ENCODE measurements at places on chromosomes 4 and X.

DNA sequence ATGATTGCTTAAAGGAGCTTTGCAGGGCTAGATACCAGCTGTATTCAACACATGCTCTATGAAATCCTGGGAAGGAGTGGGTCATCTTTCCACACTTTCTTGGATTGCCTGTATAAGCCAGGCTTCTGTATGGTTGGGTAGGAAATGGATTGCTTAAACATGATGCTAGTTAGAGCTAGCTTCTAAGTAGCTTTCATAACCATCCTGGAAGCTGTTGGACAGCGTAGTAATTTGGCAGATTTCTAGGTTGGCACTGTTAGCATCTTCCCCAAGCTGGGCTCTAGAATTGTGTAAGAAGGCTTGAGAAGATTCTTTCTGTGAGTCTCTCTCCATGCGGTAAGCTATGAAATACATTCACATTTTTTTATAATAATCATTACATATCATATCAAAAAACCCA, 127.3 kb downstream of the LINC00632 start:
- no peak for DNase-seq

DNA sequence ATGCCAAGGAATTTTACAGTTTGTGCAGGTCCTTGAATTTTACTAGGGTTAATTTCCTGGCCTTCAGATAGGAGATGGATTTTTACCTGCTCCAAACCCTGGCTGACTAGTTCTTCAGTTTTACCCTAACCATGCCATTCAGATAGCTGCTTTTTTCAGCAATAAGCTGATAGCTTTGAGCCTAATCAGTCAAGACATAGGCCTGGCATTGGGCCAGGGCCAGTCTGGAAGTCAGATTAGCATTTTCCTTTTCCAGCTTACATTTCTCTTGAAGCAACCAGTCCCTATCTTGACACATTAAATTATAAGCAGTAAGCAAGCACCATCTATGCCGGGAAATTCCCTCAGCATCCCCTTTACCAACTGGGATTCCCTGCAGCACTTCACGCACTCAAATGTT, 177.1 kb downstream of the ADGRA3 start:
- DNase-seq: no peak

DNA sequence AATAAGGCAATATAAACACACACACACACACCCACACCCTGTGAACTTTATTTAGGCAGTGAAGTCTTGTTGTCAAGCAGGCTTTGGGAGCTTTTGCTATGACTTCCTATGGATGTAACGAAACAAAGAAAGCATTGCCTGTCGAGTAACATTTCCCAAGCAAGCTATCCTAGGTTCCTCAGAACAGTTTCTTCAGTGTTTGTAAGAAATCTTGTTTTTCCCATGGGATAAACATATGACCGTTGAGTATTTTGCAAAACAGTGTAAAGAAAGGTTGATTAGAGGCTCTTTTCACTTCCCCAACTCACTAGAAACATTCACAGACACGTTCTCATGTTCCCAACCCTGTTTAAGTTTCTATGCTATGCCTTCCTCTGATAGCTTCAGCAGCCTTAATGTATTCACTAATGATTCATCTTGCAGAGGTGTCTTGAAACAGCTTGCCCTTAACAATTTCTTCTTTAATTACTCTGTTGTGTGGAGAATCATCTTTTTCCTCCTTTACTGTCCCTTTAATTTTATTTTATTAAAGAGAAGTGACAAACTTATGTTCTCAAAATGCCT, 1947.1 kb upstream of the TENM3 start:
- DNase-seq: no peak

- DNase-seq: no peak
These were observed 18.4 kb upstream of the SLC6A14 start for GRCh38 chrX:116417968-116418367.

DNA sequence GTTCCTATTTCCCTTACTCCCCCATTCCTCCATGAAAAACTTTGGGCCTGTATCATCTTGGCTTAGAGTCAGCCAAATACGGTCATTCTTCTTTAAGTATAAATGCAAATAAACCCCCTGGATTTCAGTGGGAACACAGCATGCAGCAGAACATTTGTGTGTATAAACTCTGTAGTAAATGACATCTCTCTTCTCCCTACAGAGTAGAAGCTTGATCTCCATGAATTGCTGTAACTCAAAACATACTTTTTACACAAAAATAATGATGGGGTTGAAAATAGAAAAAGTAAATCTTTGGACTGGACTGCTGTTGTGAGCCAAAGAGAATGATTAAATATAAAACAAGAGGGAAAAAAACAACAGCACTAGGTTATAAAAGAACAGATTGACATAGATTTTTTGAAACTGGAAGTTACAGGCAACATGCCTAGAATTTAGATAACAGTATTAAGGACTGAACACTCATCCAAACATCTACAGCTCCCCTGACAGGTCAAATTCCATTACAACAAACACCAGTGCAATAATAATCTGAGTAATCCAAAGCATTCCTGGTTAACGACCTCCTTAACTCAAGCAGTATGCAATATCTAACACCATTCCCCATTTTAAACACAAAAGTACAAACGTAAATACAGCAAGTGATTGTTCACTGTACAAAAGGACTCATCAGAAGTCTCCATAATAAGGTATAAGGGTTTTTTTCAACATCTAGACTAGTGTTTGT, 30.7 kb downstream of the TSPAN5 start:
- no peak for DNase-seq

GRCh38 chrX:72294497-72294896, 11.2 kb downstream of the CITED1 start:
- no peak for DNase-seq

DNA sequence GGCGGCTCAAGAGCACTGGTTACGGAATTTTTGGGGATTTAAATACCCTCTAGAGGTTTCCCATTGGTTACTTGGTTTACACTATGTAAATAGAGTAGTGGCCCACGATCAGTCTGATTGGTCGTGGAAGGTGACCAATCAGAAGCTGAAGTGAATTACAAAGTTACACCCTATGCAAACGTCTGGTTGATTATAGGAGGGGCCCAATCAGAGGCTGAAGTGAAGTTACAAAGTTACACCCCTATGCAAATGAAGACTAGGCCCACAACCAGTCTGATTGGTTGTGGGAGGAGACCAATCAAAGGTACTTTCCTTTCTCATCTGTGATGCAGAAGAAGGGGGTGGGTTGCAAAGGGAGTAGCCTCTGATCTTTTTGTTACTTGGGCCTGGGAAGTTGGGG, 45.1 kb upstream of the HSD17B10 start:
- no peak for DNase-seq

- no peak for DNase-seq
These were observed 98.4 kb downstream of the AREG start for GRCh38 chr4:74543231-74543781.

DNA sequence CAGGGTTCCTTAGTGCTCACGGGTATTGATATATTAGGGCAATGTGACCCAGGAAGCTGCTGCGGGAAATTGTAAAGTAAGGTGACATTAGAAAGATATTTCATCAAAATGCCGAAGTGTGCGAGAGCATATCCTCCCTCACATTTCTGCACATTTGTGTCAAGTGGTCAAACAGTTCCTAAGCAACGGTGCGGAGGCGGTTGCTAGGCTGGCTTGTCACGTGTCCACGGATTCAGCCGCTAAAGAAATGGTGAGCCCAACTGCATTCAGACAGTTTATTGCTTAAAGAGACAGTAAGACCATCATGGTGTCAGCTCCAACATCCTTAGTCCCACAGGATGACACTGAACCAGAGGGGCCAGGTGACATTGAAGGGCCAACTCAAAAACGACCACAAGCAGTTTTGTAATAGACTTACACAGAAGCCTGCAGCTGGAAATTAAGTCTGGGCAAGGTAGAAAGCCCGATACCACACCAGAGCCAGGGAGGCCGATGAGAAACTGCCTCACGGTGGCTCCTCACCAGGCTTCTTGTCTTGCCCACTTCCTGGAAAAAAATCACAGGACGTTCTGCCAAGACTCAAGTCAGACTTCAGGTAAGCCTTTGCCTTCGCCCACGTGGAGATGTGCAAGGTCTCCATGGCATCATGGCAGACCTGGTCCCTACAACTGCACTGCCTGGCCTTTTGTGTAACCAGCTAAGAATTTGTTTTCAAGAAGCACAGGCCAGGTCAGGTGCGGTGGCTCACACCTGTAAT, 50.4 kb downstream of the USP11 start:
- DNase-seq: no peak

DNA sequence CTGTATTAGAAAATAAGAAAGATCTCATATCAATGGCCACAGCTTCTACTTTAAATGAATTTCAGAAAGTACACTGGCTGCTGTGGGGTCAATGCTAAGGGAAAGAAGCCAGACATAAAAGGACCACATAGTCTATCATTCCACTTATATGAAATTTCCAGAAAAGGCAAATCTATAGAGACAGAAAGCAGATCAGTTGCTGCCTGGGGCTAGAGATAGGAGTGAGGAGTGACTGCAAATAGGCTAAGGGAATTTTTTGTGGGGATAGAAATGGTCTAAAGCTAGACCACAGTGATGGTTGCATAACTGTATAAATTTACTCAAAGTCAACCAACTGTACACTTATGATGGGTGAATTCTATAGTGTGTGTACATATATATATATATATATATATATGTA, 8.3 kb downstream of the GAB3 start:
- DNase-seq: no peak

DNA sequence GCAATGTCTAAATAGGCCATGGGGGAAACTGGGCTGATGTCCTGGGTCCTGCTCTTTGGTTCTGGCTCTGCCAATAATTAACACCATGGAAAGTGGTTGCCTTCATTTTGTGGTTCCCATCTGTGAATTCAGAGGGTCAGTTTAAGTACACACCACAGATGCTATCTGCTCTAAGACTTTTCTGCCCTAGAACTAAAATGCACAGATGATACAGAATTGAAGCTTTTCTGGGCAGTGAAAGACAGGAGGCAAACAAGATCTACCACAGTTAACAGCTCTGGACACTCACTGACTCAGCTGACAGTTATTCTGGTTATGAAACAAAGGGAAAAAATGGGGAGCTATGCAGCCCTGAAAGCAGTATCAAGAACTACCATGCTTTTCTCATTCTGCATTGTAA, 37.3 kb downstream of the APBB2 start:
- DNase-seq: no peak

GRCh38 chrX:20071511-20072079, 45.1 kb downstream of the MAP7D2 start:
- no peak for DNase-seq

DNA sequence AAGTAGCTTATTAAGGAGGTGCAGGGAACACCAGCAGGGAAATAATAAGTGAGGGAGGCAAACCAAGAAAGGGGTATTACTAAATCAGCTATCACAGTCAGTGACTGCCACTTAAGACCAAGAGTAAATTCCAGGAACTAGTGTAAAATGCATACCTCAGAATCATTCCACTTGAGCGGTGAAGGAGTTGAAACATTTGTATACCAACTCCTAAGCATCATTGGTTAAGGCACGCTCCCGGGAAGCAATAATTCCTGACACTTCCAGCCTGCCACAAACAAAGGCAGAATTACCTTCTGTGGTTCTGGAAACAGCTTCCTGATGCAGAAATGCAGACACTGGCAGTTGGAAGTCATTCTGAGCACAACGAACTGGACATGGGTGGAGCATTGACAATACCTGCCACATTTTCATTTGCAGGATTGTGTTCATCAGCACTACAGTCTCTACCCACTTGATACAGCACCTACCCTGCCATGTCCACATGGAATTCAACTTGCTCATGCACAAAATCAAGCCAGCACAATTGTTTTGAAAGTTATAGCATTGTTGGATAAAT, 82.1 kb downstream of the PPP1R2C start:
- no peak for DNase-seq

GRCh38 chr4:127545271-127545670, 87.5 kb upstream of the INTU start:
- no peak for DNase-seq

DNA sequence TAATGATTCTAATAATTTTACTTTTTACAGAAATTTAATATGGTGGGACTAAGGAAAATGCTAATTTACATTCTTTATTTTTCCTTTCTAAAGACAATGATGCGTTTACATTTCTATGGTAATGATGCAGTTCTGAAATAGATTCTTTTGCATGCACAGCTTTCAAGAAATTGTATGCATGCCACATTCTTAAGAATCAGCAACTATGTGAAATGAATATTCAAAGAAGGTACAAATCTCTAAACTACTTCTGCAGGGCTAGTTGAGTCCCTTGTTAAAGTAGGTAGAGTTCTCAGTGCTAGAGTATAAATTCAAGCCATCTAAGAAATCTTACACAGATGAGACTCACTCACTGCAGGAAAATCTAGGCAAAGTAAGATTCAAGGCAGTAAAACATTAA, 24.5 kb upstream of the GRID2 start:
- DNase-seq: no peak

DNA sequence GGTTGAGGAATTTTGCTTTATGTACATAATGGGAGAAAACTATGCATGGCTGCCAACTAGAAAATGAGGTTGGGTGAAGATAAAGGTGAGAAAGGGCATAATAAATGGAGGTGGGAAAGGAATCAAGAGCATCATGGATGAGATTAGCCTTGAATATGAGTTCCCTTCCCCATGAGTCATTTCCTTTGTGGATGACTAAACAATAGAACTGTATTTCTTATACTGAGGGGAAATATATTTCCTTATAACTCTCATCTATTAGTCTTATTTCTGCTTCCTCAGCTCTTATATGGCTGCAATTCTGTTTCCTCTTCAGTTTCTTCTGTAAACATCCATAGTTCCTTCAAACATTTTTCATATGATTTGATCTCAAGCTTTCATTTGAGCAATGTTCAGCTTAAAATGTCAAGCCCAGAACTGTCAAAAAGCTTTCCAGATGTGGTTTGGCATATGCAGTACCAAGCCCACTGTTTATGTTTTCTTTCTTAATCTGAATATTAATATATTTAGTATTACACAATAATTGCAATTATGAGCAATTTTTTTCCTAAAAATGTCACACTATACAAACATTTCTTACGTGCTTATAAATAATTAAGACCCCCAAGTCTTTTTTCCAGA, 100.7 kb upstream of the GRPR start:
- no peak for DNase-seq

DNA sequence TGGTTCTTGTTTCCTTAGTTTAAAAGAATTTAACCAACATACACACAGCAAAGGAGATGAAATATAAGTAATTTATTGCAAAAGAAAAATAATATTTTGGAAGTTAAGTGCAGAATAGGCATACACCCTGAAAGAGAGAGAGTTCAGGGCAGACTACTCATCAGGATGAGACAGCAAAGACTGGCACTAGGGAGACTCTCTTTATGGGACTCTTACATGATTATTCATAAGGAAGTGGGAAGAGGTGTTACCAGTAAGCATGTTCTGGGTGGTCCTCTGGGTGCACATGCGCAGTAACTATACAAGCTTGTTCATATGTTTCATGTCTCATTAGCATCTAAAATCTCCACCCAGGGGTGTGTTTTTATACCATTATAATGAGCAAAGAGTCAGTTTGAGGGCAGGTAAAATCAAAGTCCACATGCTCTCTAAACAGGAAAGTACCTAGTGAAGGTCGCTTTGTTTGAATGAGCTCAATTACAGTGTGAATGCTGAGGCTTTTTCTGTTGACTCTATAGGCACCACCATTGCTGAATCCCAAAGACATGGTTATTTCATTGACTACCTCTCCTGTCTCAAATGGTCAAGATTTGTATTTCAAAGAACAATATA, 38.2 kb upstream of the PRDM5 start:
- no peak for DNase-seq

GRCh38 chr4:150863456-150863855, 151.6 kb downstream of the LRBA start:
- DNase-seq: no peak

- no peak for DNase-seq
These were observed 236.0 kb downstream of the ANK2 start for GRCh38 chr4:113285501-113285900.

All from stimulated activated CD4-positive, alpha-beta T cell treated with anti-CD3 and anti-CD28 coated beads, Interleukin-15, amount 100 ng/mL, for 1 hour (primary cell).